ENCODE measurements at places on chromosomes 11 and 22.

DNA sequence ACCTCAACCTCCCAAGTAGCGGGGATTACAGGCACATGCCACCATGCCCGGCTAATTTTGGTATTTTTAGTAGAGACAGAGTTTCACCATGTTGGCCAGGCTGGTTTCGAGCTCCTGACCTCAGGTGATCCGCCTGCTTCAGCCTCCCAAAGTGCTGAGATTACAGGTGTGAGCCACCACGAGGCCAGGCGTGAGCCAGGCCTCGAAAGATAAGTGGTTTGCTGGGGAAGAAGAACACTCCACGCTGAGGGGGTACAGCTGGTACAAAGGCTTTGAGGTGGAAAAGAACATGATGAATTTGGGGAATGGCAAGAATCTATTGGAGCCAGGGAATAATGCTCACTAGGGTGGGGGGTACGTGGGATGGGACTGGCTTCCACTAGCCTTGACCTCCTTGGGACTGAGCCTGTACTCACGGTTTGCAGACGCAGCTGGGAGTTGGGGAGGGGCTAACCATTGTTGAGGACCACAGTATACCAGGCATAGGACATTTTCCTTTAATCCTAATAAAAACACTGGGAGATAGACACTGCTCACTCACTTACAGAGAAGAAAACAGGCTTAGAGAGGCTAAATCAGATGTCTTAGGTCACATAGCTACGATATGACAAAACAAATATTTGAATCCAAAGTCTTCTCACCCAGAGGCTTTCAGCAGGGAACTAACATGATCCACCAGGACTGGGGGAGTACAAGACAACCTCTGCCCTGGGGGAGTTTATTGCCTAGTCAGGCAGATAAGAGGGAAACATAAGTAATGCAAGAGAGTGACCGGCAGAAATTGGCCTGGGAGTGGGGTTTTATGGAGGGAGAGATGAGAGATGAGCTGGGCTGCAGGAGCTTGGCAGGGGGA is 4.9 kb downstream of the SLCO2B1 start:
- DNase-seq: no peak

DNA sequence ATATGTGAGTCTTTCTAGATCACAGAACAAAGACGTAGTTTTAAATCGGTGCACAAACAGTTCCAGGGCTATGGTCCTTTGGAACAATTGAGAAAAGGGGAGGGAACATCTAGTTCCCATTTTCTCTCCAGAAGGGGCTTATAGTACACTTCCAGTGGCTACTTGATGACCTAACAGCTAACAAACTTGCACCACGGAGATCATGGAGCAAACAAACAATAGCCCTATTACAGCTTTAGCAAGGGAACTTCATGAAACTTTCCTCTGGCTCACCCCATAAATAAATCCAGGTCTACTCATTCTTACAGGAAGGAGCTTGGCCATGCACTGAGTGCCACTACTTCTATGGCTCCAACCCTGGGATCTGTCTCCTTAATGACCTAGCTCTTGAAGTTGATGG is 8.3 kb upstream of the FOLR2 start:
- DNase-seq: no peak

DNA sequence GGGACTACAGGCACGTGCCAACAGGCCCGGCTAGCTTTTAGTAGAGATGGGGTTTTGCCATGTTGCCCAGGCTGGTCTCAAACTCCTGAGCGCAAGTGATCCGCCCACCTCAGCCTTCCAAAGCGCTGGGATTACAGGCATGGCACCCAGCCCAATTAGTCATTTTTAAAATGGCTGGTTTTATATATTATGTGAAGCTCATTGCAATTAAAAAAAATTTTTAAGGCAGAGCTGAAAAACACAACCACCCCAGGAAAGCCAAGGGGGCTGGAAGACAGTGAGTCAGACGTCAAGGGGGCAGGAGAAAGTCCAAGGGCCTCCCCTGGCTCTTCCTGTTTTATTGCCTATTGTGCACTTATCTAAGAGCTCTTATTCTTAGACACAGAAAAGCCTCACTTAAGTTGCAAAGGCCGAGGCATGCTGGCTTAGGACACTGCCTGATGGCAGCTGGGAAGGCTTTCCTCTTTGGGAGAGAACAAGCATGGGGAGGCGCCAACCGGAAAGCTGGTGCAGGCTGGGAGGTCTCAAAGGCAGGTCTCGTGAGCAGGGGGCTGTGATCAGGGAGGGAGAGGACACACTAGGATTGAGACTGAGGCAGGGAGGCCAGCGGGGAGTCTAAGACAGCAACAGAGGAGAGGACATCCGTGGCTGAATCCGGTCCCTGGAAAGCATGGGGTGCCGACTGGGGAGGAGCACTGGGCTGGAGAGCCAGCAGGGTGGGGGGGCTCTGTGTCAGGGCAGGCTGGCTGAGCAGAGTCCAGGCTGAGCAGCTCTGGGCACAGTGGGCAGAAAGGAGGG is 11.1 kb upstream of the OSM start:
- DNase-seq: no peak

- no peak for DNase-seq
Observed at GRCh38 chr11:111450480-111451320, 61.5 kb downstream of the BTG4 start.

DNA sequence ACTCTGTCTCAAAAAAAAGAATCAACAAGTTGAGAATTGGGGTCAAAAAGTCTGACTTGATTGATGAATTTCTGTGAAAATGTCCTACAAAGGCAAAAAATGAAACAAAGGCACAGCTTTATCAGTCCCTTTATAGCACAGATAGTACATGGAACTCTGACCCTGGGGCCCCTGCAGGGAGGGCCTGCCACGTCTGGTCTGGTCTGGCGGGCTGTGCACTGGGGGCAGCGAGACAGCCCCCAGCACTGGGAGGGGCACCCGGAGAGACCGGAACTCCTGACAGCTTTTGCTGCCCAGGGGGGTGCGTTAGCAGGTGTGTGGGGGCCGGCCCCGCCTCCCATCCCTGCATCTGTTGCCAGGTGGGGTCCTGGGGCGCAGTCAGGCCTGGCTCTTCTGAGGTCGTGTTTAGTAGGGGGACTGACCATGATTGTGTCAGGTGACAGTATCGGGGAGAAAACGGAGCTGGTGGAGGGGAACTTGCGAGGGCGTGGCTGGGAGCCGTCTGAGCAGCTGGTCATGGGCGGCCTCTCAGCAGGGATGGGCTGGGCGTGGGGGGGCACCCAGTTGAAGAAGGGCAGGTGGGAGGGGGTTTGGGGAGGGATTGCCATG is 51.7 kb downstream of the GRAMD4 start:
- DNase-seq: no peak

- no peak for DNase-seq
Observed at GRCh38 chr11:61599968-61600710, 19.3 kb upstream of the SYT7 start.

- no peak for DNase-seq
Observed at GRCh38 chr22:37023743-37024338, 4.3 kb downstream of the MPST start.

DNA sequence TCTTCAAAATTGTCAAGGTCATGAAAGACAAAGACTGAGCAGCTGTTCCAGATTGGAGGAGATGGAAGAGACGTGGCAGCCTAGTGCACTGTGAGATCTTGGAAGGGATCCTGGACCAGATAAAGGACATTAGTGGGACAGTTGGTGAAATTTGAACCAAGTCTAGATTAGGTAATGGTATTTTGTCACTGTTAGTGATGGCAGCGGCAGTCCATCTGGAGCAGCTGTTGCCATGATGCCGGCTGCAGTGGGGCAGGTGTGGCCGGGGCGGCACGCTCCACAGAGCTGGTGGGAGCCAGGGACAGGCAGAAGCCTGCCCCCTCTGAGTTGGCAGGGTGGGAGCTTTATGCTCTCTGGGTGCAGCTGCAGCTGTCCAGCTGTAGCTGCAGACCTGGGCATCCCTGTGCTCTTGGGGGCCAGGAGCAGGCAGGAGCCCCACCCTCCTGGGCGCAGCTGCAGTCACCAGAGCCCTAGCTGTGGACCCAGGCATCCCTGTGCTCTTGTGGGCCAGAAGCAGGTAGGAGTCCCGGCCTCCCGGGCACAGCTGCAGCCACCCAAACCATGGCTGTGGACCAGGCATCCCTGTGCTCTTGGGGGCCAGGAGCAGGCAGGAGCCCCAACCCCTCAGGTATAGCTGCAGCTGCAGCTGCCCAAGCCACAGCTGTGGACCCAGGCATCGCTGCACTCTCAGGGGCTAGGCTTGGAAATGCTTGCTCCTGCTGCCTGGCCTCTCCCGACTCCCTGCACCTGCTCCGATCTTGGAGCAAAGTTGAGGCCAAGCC is 20.7 kb downstream of the DIXDC1 start:
- DNase-seq: no peak

DNA sequence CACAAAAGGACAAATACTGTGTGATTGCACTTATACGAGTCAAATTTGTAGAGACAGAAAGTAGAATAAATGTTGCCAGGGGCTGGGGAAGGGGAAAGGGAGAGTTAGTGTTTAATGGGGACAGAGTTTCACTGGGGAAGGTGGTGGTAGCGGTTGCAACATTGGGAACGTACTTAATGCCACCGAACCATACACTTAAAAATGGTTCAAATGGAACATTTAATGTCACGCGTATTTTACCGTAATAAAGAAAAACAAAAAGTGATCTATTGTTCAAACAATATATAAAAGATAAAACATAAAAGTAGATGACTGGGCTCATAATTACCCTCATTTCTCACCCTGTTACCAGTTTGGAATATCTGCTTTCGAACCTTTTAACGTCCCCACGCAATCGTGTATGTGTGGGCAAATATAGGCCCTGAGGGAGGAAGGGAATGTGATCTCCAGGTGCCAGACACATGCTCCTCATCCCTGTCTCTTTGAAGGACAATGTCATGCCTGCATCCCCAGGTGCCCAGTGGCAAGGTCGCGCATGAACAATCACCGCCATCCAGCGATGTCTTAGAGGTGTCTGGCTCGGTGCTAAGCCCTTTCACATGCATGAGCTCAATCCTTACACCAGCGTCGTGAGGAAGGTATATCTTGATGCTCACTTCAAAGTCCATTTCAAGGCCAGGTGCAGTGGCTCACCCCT is 35.3 kb downstream of the LIF start:
- no peak for DNase-seq

DNA sequence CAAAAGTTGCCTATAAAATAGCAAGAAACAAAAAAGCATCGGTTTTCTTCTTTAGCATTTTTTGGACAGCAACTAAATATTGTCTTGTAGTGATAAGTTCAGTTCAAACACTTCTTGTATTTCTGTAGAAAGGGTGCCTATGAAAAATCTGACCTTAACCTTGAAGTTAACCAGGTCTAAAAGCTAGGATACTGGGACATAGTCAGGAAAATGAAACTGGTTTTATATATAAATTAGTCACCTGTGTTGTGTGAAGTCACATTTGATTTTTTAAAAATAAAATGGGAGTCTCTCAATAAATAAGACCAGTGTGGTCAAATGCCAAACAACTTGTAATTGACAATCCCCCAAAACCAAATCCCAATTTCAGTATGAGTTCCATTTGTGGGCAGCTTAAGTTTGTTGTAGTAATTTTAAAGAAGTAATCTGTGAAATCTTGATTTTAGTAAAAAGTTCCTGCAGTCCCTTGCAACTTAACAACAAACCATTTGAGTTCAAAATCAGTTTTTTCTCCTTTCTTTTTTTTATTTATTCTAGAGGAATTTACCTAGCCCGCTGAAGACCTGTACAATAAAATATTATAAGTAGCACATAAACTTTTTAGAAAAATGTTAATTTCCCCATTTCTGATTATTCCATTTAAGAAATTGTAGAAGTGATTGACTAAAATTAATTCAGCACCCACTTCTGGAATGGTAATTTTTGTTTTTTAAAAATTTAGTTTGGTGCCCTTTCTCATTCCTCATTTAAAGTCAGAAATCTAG is 84.5 kb upstream of the PPARA start:
- DNase-seq: no peak

DNA sequence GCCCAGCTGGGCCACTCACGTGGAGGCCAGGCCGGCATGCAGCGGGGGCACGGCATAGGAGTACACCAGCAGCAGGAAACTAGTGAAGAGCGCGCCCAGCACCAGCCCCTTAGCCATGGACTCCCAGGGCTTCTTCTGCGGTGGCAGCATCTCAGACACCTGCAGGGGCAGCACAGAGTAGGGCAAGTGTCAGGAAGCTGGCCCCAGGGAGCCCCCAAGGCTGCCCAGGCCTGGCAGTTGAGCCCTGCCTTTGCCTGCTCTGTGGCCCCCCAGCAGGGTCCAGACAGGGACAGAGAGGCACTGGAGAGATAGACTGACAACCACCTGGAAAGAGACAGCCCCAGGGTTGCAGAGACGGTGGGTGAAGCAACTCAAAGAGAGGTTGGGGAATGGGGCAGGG is 10.7 kb upstream of the SEC14L6 start:
- DNase-seq: no peak

- DNase-seq: peak; percentile 46
Observed at GRCh38 chr22:30574997-30575671, 669 bp upstream of the GAL3ST1 start.

DNA sequence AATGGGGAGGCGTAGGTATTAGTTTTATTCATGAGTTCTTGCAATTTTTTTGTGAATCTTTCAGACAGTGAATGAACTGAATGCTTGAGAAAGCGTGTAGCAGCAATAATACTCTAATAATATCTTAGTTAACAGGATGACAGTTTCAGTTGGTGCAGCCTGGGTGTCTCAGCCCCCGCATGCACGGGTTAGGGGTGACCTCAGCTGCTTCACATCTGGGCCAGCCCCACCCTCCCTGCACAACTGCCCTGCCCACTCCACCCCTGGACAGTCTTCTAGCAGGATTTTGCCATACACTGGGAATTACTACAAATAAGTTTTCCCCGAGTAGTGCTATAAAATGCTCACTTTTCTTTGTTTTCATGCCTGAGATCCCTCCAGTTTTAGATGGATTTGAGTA is 83.2 kb downstream of the ST3GAL4 start:
- no peak for DNase-seq

DNA sequence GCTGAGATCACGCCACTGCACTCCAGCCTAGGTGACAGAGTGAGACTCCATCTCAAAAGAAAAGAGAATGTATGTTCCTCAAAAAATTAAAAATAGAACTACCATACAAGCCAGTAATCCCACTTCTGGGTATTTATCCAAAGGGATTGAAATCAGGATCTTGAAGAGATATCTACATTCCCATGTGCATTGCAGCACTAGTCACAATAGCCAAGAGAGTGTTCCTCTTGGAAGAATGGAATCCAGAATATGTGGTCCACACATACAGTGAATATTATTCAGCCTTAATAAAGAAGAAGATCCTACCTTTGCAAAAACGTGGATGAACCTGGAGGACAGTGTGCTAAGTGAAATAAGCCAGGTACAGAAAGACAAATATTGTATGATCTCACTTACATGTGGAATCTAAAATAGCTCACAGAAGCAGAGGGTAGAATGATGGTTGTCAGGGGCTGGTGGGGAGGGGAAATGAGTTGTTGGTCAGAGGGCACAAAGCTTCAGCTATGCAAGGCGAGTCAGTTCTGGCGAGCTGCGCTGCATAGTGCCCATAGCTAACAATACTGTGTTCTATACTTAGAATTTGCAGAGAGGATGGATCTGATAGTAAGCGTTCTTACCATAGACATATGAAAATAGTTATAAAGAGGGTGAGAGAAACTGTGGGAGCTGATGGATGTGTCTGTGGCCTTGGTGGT is 32.1 kb downstream of the GRIK4 start:
- no peak for DNase-seq

GRCh38 chr22:42969348-42969975 is 45.5 kb downstream of the PACSIN2 start:
- DNase-seq: no peak

Data from left ventricle myocardium superior (tissue), 1 donor.